ENCODE measurements at places on chromosomes 7 and 10.

DNA sequence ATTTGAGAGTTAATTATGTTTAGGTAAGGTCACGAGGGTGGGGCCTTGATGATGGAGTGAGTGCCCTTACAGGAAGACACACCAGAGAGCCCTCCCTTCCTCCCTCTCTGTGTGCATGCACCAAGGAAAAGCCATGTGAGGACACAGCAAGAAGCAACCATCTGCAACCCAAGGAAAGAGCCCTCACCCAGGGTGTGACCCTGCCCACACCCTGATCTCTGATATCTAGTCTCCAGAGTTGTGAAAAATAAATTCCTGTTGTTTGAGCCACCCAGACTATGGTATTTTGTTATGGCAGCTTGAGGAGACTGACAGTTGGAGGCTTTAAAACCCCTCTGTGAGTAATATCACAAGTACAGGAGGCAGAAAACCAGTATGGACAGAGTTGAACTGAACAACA, 15.0 kb upstream of the MCM10 start:
- no peak for ATAC-seq

DNA sequence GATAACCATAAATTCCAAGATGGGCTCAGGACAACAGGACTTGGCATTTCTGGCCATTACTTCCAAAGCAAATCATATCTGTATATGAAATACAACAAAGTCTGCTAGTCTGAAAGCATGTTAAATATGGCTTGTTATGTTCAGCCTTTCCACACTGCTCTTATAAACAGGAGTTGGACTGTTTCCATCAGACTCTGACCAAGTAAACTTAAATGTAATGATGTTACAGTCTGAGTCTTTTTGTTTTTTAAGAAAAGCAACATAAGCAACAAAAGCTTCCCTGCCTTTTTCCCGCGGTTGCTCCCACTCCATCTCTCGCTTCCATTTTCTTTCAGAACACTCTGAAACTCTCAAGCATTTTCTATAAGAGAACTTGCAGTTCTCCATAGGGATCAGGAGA, 8.1 kb upstream of the CDCA7L start:
- ATAC-seq = no peak

DNA sequence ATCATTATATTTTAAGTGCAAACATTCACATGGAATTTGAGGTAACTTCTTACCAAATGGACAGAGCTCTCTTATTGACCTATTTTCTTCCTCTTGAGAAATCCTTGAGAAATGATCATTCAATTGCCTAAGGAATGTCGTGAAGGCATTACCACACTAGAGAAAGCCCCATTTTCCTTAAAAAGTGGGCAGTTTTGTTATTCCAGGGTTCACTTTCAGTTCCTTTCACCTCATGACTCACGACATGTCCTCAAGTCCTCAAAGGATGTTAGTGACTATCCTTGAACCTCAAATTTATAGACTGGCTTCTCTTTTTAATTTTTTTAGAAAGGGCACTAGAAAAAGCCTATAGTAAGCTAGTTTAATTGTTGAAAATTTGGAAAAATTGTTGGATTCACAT, 40.4 kb upstream of the SMIM30 start:
- no peak for ATAC-seq

- ATAC-seq = no peak
Measured at GRCh38 chr7:114182837-114183236, 231.8 kb upstream of the FOXP2 start.

GRCh38 chr7:112089551-112089950, 116.6 kb downstream of the DOCK4 start:
- ATAC-seq = no peak

DNA sequence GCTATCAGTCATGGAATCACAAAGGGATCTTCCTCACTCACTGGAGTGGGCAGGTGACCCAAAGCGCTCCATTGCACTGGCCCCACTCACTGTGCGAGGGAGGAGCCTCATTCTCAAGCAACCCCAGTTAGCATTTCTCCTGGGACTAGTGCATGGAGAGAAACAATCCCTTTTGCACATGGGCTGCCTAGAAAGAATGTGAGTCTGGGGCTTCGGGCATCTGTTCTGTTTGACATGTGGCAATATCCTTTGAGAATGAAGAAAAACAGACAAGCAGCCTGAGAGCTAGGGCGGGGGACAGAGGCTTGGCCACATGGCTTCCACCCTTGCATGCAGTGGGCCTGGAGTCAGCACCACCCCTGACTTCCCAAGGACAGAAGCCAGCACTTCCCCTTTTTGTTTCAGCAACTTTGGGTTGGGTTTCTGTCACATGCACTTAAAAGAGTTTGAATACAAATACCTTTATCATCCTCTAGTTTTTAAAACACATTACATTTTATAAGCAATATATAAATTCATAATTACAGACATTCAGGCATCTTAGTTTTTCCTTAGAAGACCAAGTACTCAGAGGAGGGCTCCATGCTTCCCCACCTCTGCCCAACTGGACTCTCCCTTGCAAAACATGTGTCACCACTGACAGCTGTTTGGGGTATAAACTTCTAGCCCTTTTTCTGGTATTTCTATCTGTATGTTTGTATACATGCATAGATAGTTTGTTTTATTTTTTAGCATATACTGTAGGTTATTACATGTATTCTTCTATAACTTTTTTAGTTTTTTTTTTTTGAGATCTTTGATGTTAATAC, 73.8 kb downstream of the RBM20 start:
- ATAC-seq = no peak

DNA sequence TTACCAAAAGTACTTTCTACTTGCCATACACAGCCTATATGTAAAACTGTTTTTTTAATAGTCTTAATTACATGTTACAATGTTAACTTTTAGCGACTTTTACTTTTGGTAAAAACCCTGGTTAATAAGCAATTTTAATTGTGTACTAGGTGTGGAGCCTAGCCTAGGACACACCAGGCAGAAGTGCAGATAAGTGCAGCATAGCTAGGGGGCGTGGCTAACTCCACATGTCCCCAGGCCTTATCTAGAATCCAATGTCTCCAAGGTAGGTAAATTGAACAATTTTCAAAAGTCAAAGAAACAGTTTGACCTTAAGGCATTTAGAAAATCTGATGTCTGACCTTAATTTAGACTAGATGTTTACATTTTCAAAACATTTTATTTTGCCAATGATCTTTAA, 858.7 kb downstream of the CCSER2 start:
- ATAC-seq = no peak

- no peak for ATAC-seq
Measured at GRCh38 chr10:92327445-92328433, 36.8 kb downstream of the MARCHF5 start.

GRCh38 chr10:11796474-11796873, 26.7 kb upstream of the PROSER2 start:
- no peak for ATAC-seq

GRCh38 chr10:14800397-14800796, 25.7 kb upstream of the FAM107B start:
- no peak for ATAC-seq

GRCh38 chr7:54015251-54015650, 526.9 kb upstream of the VSTM2A start:
- ATAC-seq = no peak

- ATAC-seq = no peak
Measured at GRCh38 chr7:36037121-36037662, 115.9 kb upstream of the EEPD1 start.

DNA sequence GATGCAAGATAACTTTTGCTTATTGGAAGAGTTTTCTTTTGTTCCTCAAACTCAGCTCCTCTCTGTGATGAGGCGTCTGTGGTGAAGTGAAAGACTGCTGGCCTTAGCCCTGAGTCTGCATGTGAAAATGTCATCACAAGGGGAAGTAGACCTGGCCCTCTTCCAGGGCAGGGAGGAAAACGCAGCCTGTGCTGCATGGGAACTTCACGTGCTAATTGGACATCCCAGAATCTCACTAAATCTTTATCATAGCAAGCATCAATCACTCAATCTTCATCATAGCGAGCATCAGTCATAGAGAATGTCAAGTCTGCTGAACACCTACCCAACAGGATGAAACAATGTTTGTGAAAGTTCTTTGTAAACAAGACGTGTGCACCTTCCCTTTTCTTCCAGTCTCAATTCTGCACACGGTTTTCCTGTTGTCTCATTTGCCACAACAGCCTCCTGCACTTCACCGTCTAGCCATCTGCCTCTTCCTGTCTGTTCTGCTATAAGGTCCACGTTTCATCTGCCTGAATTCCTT, 314.6 kb downstream of the FRMD4A start:
- ATAC-seq = no peak

DNA sequence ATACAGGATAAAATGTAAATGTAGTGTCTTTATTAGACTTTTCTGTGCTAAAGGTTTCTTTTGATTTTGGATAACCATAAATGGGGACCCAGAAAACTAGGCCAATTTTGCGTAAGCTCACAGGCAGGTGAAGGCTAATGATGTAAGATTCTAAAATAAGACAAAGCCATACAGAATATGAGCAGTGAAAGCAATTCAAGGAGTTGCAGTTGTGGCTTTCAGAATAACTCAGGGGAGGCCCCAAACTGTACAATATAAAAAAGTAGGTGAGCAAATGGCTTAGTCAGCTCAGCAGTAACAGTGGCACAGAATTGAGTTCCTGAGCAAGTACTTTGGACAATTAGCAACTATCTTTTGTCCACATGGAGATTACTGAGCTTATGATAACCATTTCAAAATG, 81.7 kb upstream of the NRP1 start:
- peak; percentile 25 for ATAC-seq

GRCh38 chr10:103739039-103739764, 116.2 kb downstream of the SH3PXD2A start:
- no peak for ATAC-seq

- no peak for ATAC-seq
Measured at GRCh38 chr10:60334991-60335390, 54.7 kb downstream of the ANK3 start.

GRCh38 chr10:119418362-119418761, 124.2 kb downstream of the RGS10 start:
- ATAC-seq = no peak

Measured in activated CD4-positive, CD25-positive, alpha-beta regulatory T cell treated with anti-CD3 and anti-CD28 coated beads, Interleukin-2, amount 50 U/mL, for 24 hours (primary cell).